ENCODE measurements at places on chromosomes 11 and 22.

GRCh38 chr11:1893581-1894359 lies 2.1 kb upstream of the PRR33 start:
- DNase-seq: no peak

DNA sequence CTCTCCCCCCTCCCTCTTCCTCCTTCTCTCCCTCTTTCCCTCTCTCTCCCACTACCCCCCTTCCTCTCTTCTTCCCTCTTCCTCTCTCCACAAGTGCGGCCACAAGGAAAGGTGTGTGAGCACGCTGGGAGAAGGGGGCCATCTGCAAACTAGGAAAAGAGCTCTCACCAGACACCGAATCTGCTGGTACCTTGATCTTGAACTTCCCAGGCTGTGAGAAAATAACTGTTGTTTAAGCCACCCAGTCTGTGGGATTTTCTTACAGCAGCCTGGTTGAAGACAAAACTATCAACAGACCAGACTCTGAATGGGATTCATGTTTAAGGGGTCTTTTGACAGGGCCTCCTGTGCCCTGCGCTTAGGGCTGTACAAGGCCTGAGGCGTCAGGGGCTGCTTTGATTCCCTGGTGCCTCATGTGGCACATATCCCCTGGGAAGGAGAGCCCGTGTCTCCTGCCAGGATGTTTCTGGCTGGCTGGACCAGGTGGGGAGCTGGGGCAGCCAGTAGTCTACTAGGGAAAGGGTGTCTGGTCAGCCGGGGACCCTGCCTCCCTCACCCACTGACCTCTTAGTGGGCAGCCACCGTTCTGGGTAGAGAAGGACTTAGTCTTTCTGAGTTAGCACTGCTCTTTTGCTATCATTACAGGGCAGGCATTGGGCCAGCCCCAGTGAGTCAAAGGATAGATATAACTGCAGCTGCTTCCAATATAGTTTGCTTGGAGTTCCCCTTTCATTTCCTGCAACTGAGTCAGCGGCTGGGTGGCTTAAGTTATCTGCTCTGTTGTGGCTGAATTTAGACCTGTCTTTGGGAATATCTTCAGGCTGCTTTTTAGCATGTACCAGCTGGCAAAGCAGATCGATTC lies 6.2 kb downstream of the PANX1 start:
- DNase-seq: peak; percentile 38

DNA sequence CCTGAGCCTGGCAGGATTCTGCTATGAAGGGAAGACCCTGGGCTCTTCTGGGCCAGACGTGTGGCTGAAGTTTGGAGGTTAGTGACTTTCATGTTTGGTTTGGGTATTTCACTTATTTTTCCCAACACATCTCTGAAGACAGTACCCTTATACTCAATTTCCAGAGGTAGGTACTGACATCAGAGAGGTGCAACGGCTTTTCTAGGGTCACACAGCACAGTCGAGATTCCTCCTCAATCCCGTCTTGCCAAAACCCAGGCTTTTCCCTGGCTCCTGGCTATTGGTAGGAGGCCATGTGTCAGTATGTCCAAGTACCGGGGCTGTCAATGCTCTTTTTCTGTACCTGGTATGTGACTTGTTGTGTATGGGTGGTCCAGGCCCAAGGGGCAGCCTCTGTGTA lies 6.1 kb upstream of the PMM1 start:
- DNase-seq: no peak

DNA sequence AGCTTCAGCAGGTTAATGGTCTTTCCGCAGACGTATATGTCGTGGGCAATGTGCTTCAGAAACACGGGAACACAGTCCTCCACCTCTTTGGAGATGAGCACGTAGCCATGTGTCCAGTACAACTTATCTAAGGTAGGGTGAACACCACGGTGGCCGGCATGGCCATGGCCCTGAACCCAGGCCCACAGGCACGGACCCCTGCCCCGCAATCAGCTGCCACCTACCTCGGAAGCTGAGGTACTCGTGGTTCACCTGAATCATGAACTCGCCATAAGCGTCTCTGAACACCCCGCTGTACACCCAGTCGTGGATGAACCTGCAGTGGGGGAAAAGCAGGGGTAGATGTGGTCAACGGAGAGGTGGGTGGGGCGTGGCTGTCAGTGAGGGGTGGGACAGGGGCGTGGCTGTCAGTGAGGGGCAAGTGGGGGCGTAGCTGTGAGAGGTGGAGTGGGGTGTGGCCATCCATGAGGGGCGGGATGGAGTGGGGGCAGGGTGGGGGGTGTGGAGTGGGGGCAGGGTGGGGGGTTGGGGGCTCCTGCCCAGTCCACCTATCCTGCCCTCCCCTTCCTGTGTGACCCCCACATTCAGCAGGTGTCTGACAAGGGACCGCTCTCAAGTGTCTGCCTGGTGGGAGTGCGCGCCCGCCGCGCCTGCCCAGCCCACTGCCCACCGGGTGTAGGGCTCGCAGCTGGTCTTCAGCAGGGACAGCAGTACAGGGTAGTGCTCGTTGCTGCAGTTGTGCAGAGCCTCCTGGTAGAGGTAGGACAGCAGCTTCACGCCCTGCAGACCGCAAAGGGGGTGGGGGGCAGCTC lies 18.6 kb downstream of the TUBGCP6 start:
- no peak for DNase-seq

DNA sequence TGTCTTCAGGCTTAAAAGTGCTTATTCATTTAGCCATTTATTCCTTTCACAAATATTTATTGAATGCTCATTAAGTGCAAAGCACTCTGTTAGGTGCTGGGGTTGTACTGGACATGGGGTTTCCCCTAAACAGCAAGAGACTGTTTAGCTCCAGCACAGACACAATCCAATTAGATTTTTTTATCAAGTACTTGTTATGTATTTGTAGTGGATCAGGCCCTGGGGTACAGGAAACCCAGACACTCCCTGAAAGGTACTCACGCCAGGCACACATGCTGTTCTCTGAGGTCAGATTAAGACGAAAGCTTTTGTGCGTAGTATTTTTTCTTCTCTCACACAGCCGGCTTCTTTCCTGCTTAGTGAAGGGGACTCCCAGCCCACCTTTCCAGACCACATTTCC lies 218.1 kb upstream of the PLET1 start:
- DNase-seq: no peak

GRCh38 chr11:62001450-62002191 lies 34.2 kb upstream of the FTH1 start:
- no peak for DNase-seq

DNA sequence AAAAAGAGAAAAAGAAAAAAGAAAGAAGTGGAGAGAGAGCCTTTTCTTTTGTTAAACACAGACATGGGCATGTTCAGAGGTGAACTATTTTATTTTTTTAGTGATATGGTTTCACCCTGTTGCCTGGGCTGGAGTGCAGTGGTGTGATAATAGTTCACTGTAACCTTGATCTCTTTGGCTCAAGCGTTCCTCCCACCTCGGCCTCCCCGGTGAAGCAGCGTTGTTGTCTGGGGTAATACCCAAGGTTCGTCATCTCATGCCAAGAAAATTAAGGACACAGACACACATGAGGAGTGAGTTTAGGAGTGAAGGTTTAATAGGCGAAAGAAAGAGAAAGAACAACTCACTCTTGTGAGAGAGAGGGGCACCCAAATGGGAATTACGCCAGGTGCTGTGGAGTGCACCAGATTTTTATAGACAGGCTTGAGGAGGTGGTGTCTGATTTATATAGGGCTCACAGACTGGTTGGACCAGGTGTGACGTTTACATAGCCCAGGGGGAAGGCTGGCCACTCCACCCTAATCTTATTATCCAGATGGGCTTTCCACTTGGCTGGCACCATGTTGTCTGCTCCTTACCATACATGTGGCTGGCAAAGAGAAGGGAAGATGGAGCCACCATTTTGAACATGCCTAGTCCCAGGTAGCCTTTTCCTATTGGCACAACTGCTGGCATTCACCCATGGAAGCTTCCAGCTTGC lies 42.3 kb downstream of the GRAMD1B start:
- DNase-seq: no peak

DNA sequence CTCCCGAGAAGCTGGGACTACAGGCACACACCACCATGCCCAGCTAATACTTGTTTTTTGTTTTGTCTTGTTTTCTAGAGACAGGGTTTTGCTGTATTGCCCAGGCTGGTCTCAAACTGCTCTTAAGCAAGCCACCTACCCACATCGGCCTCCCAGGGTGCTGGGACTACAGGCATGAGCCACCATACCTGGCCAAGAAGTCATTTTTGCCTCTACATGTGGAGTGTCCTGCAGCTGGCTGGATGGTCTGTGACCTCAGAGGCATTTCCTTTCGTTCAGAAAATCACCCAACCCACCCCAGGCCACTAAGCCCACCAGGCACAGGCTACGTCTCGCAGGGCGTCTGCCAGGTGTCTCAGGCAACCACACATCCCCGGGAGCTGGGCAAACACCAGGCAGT lies 12.8 kb downstream of the SHANK2 start:
- DNase-seq: no peak

DNA sequence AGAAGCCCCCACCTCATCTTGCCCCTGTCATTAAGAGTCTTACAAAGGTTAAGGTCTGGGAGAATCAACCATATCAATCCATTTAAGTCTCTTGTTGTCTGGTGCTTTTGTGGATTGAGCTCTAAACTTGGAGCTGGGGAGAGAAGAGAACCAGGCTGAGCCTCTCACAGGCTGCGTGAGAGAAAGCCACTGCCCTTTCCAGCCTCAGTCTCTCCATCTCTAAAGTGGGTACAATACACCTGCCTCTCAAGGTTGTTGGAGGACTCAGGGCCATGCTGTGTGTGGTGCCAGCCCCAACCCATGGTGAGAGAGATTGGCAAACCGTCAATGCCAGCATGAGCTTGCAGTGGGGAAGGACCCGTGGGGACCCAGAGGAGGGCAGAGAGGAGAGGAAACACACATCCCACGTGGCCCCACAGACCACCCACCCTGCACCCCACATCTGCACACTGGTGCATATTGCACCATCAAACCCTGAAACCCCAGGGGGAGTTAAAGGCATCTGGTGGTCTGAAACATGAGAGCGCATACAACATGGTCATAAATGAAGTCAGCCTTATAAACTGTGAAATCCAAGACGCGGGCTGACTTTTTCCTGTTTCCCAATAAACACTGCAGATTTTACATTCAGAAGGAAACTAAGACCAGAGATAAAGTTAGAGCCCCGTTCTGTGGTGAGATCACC lies 27.5 kb upstream of the FBLN1 start:
- DNase-seq: no peak

DNA sequence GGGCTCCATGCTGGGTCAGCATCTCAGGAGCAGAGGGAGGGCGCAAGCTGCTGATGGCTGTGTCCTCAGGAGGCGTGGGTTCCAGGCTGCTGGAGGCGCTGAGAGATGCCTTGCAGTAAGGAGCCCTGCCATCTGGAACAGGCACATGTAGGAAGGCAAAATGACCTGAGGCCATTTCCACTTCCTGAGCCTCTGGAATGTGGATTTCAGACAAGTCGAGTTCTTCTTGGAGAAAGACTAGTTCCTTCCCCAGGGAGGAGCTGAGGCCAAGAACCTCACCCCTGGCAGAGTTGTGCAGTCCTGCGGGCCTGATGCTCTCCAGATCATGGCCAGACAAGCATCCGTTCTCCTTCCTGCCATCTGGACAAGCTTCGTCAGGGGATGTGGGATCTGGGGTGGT lies 19.3 kb downstream of the HPS4 start:
- no peak for DNase-seq

- no peak for DNase-seq
Measured at GRCh38 chr11:1761857-1762536, 1.7 kb downstream of the CTSD start.

DNA sequence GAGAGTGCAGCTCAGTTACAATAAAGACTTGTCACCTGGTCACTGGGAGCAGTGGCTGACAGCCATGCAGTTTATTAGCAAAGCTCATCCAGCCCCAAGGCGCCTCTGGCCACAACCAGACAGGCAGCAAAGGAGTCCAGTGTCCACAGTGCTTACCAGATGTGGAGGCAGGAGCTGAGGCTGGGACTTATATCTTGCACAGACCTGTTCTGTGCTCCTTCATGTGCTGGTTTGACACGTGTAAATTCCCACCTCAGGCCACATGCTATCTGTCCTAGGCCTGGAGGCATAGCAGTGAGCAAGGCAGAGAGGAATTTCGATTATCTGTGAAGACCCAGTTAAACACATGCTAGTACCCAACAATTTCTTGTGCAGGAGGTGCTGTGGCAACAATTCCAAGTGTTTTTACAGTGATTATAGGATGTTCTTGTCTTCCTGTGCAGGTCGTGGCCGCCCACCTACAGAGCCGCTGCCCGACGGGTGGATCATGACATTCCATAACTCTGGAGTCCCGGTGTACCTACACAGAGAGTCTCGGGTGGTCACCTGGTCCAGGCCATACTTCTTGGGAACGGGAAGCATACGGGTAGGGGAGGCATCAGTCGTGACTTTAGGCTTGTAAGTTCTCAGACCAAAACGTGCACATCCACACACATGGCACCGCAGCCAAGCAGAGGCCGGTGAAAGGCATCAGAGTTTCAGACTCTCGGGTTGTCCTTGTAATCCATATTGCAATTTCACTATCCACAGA lies 9.4 kb downstream of the DGCR8 start:
- no peak for DNase-seq

- peak; percentile 40 for DNase-seq
Measured at GRCh38 chr11:61777234-61778090, 14.9 kb downstream of the TMEM258 start.

DNA sequence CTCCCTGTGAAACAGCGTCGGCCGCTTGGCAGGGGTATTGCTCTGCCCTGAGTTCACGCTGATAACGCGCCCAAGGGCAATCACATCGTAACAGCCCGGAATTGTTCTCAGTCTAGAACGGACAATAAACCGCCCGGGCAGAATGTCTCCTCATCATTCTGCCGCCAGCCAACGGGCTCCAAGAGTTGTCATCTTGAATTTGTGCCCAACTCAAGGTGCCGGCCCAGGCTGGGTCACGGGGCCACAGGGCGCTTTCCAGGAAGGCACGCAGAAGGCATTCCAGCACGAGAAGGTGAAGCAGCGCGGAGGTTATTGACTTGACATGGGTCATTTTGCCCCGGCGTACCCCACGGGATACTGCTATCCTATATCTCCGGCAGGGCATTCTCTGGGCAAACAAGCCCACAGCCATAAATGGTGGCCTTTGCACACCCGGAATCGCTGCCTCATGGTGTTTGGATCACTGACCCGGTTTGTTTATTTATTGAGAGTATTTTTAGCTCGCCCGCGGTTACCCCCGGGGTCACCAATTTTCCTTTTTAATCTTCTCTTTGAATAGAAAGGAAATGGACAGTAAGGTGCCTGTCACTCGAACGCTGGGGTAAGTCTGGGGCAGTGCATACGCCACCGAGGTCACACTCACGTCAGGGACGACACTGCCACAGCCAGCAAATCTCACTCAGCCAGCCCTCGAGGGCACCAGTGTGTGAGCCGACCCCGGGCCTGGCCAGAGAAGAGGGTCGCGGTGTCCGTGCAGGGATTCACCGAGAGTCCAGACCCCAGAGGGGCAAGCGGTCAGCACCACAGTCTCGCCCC lies 72.4 kb upstream of the FGF3 start:
- DNase-seq: no peak
